Stimulated activated CD4-positive, alpha-beta T cell treated with anti-CD3 and anti-CD28 coated beads, TNF-alpha, amount 100 ng/mL, for 1 hour (primary cell): ENCODE measurements at places on chromosomes 11 and 22.

DNA sequence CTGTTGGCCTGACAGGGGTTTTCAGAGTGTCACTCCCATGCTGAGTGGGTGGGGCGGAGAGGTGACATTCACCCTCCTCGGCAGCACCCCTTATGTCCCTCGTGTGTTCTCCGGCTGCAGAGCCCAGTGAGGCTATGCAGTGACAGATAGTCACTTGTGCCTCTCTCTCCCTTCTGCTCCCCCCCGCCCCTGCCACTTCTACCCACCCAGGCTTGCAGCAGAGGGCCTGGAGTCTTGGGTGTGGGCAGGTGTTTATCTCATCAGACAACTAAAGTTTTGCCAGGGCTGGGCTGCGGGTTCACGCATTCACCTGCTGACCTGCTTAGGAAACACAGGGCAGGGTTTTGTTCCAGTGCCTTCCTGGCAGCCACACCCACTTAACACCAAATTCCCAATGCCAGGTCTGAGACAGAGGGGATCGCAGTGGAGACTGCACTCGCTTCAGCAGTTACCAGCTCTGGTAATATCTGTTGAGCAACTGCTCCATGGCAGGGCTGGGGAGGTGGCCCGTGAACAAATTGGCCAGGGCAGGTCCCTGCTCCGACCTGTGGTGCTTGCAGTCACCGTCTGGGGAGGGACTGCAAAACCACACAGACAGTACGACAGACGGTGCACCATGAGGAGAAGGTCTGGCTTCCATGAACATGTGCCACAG lies 50.5 kb upstream of the ADA2 start:
- no peak for DNase-seq

- DNase-seq: no peak
Measured at GRCh38 chr11:65429724-65430405, 7.3 kb downstream of the NEAT1 start.

GRCh38 chr11:27596388-27596787 lies 89.8 kb upstream of the LIN7C start:
- no peak for DNase-seq

- DNase-seq: no peak
Measured at GRCh38 chr22:47406180-47406834, 643.9 kb downstream of the TBC1D22A start.

DNA sequence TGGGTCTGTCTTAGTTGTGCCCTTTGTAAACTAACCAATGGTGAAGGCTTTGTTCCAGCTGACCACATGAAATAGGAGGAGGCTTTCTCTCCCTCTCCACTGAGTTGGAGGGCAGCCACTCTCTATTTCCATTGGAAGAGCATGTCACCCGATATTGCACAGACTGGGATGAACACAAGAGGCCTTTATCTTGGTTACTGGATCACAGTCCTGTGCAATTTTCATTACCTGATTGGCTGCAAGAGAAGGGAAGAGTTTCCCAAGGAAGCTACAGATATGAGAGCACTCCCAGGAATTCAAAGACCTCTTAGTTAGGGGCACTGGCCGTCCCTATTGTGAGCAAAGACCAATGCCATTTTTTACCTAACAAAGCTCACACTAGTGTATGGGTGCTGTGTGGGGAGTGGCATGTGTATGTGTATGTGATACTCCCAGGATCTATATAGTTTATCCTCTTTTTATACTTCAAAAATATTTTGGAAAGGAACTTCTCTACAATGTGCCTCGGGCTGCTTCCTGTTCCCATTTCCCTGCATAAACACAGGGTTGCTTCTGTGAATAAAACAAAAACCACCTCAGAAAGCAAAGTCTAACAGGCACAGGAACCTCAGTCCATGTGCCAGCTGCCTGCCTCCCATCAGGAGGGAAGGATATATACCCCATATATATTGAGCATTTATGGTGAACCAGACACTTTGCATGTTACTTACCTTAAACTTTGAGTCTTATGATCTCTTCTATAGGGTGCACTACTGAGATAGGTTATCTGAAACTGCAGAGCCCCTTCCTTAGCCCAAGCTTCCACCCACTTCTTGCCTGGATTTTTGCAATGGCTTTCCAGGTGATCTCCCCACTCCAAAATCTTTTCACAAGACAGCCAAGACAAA lies 126.5 kb downstream of the RASSF10 start:
- DNase-seq: no peak

DNA sequence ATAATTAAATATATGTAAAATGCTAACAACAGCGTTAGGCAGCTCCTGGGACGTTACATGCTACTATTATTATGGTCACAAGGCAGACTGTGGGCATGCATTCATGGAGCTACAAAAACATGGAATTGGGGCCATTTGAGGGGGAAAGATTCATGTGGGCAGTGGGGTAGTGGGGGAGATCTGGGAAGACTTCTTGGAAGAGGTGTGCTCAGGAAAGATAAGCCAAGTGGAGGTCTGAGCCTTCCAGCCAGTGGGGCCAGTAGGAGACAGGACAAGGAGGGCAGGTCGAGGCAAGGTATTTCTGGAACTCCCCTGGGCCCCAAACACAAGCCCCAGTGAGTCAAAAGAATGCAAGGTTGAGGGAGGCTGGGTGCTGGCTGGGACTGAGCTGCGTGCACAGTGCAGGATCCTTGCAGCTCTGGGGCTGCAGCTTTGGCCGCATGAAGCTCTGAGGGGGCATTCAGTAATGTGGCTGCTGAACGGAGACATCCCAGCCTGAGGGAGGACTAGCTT lies 35.4 kb downstream of the CYTH4 start:
- DNase-seq: no peak

DNA sequence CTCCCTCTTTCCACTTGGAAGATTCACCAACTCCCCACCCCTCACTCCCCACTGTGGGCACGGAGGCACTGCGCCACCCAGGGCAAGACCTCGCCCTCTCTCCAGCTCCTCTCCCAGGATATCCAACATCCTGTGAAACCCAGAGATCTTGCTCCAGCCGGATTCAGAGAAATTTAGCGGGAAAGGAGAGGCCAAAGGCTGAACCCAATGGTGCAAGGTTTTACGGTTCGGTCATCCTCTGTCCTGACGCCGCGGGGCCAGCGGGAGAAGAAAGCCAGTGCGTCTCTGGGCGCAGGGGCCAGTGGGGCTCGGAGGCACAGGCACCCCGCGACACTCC lies 397 bp upstream of the CD44 start:
- DNase-seq: no peak
